Right cardiac atrium (tissue), 5 donors: ENCODE measurements at places on chromosomes 16 and 17. TPM values are rescaled to one million over a fixed set of nuclear protein-coding genes. Genes with fewer than 3 reads are reported as not detected.

TP53TG3F gene
- total RNA-seq = not detected

- DNase-seq = no peak
Measured at GRCh38 chr16:68444056-68444657, 4.2 kb downstream of the SMPD3 start.

NLGN2 gene
- total RNA-seq = 10.7 TPM

GRCh38 chr16:88662222-88662842 lies 559 bp downstream of the MVD start:
- peak; percentile 66 for DNase-seq

RNF43 gene
- 3.5 TPM for total RNA-seq

DNA sequence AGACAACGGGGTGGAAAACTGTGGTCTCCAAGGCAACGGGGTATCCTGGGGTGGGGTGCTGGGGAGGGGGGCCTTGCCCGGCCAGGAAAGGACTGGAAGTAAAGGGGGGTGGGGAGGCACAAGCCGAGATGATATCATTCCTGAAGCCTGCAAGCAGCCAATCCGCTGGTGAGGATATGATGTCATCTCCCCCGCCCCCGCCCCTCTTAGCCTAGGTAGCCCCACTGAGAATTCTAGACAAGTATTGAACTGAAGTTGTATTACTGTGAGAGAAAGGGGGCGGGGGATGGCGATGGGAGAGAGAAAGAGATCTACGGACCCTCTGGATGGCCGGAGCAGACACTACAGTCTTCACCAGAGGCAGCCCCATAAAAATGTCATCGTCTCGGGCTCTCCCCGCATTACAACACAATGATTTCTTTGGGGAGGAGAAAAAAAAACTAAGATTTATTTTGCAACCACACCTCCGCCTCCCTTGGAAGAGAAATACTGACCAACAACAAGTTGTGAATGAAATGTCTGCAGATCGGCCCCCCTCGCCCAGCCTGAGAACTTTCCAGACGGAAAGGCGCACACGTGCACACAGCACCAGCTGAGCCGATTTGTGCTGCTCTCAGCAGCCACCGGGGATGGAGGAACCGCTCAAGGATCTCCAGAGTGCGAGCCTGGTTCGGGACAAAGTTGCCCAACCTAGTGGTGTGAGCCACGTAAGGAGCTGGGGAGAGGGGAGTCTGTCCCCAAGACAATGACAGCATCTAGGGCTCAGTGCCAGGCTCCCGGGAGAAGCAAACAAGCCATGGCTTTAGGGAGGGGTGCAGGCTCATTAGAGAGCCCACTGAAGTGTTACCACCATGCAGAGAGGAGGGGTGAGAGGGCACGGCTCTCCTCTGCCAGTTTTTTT lies 222.1 kb downstream of the SOX9 start:
- DNase-seq = peak; percentile 86

GRCh38 chr16:23293016-23293415 lies 9.1 kb upstream of the SCNN1B start:
- DNase-seq = no peak

HSPB9 gene
- not detected for total RNA-seq

- DNase-seq = peak; percentile 33
Measured at GRCh38 chr16:56347166-56347565, 78.2 kb downstream of the AMFR start.

- DNase-seq = no peak
Measured at GRCh38 chr17:69916761-69917160, 158.3 kb upstream of the KCNJ16 start.
